Midbrain (tissue), 1 donor: ENCODE measurements at places on chromosomes 7 and 10.

DNA sequence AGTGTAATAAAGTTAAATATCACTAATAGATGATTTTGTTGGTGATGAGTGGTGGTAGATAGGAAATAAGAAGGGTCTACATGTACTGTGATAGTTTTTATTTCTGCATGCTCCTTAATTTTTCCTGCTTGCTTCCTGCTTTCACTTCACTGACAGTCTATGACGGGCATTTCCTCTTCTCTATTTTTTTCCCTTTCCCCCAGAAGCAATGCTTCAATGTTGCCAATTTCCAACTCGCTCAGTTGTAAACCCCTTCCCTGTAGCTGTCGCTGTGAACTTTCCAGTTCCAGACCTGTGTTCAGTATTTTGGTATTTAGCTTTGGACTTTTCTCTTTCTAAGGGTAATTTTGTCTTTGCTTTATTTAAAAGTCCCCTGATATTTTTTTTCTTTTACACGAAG is 123.5 kb upstream of the AGR3 start:
- DNase-seq: no peak

DNA sequence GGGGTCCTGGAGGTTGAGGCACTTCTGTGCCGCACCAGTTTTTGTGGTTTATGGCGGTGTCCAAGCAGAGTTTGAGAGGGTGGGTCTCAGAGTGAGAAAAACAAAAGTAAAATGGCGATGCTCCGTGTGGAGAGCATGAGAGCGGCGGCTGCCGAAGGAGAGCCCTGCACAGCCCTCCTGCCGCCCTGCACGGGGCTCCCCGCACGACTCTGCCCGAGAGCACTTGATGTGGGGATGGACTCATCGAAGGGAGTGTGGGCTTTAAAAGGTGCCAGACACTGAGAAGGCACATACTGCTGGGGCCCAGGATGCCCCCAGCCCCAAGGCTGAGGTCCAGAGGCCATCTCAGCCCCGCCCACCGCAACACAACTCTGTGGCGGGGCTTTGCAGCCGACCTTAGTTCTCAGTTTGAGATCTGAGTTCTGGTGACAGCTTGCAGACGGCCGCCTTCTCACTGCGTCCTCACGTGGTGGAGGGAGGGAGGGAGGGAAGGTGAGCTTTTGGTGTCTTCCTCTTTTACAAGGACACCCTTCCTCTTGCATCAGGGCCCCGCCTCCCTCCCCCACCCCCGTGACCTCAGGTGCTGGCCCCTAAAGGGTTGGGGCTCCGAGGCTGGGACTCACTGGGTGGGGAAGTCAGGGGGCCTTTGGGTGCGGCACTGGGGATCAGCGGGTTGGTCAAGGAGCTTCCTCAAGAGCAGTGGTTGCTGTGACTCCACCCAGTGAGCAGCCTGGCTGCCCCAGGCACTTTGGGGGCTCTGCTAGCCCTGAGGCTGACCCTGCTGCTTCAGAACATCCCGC is 69.1 kb downstream of the NKX6-2 start:
- DNase-seq: no peak

GRCh38 chr7:156423876-156424275 is 216.7 kb upstream of the RNF32 start:
- no peak for DNase-seq

DNA sequence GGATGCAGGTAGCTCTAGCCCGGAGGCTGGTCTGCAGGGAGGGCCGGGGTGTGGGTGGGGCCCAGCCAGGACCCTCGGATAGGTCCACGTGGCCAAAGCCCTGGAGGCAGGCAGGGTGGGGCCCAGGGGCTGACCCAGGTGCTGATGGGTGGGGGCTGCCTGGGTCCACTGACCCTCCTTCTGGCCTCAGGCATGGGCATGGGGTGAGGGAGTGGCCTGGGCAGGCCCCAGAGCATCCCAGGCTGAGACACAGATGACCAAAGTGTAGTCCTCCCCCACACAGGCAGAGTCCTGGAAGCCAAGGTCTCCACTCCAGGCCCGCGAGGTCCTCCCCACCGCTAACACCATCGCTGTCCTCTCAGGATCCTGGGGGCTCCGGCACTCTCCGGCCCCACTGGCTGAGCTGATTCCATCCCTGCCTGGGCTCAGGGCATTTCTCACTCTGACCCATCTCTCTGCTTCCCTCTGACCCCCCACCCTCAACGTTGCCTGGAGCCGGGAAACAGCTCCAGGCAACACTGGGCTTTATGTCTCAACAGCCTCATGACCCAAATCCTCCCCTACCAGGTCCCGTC is 20.7 kb upstream of the PPP2R2D start:
- no peak for DNase-seq

DNA sequence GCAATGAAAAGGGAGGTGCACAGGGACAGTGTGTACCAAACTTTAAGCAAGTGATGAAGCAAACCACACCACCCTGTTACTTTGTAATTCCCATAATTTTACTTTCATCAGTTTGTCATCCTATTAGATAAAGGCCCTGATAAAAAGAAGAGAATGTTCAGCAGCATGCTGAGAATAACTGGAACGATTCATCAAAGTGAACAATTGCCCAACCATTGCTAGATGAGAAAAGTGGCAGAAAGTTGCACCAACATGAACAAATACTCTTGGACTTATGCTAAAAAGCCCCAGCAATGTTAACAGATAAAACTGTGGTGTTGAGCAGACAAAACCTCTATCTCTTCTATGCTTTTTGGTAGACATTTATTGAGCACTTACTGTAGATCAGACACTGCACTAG is 75.5 kb upstream of the PCGF5 start:
- DNase-seq: no peak

- DNase-seq: no peak
Measured at GRCh38 chr7:117269886-117270285, 53.0 kb downstream of the WNT2 start.

GRCh38 chr10:83801983-83802382 is 337.3 kb upstream of the GHITM start:
- no peak for DNase-seq

- no peak for DNase-seq
Measured at GRCh38 chr7:137696988-137697387, 149.8 kb downstream of the DGKI start.

DNA sequence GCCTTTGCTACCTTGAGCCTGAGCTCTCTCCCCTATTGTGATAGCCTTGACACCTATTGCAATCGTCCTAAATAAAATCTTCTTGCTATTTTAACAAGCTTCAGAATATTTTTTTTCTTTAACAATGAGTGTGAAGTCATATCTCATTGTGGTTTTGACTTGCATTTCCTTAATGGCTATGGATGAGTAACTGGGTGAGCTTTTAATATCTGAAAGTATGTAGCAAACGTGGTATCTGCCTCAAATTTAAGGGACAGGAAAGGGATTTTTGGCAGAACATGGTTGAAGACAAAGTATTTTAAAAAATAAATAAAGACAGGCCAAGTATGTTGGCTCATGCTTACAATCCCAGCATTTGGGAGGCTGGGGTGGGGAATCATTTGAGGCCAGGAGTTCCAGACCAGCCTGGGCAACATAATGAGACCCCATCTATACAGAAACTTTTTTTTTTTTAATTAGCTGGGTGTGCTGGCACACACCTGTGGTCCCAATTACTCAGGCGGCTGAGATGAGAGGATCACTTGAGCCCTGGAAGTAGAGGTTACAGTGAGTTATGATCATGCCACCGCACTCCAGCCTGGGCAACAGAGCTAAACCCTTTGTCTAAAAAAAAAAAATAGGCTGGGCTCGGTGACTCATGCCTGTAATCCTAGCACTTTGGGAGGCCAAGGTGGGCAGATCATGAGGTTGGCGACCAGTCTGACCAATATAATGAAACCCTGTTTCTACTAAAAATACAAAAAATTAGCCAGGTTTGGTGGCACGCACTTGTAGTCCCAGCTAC is 319.3 kb upstream of the NRP1 start:
- DNase-seq: no peak

DNA sequence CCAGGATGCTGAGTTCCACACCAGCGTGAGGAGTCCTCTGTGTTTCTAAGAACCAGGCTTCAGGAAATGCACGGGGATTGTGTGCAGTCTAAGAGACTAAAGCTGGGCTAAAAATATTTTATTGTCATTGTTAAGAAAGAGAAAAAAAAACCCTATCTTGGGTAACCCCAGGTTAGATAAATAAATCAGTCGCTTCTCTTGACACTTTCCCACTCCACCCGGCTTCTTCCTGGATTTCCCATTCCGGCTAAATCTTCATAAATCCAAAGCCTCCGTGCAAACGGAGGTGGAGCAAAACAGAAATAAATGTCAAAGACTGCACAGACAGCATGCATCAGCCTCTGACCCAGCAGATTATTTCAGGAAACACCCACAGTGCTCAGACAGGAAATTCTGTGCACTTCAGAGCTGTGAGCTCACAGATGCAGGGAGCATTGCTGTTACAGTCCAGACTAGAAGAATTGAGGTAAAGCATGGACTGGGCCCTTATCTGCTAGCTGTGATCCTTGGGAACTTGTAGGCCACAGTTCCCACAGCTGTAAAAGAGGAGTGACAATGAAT is 44.8 kb upstream of the GRID1 start:
- peak; percentile 34 for DNase-seq

- DNase-seq: no peak
Measured at GRCh38 chr7:122413339-122413738, 108.8 kb upstream of the FEZF1 start.

DNA sequence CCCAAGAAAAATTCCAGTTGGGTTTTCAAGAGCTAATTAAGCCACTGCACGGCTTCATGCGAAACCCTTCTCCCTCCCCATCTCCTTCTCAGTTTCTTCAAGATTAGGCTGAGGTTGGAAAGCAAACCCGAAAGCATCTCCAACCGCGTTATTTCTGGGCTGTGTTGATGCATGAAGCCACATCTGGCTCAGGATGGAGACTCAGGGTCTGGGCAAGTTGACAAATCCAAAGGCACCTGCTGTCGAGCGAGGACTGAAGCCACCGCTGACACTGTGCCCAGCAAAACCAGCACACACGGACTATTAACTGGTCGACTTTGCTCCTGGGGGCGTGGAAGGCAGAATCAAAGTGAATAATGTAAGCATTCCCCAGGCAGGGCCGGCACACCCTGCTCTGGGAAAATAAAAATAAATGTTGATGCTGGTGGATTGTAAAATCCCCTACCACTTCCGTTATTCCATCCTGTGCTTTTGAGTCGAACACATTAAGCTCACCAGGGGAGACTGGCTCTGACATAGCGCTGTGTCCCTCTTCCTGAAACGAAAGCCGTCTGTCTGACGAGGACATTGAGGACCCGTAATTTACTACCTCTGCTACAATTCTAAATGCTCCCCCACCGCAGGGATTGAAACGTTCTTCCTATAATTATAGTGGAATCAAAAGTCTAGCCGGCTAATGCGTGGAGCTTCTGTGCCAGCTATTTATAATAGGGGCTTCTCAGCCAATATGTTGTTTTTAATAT is 269.8 kb downstream of the ADARB2 start:
- DNase-seq: no peak

DNA sequence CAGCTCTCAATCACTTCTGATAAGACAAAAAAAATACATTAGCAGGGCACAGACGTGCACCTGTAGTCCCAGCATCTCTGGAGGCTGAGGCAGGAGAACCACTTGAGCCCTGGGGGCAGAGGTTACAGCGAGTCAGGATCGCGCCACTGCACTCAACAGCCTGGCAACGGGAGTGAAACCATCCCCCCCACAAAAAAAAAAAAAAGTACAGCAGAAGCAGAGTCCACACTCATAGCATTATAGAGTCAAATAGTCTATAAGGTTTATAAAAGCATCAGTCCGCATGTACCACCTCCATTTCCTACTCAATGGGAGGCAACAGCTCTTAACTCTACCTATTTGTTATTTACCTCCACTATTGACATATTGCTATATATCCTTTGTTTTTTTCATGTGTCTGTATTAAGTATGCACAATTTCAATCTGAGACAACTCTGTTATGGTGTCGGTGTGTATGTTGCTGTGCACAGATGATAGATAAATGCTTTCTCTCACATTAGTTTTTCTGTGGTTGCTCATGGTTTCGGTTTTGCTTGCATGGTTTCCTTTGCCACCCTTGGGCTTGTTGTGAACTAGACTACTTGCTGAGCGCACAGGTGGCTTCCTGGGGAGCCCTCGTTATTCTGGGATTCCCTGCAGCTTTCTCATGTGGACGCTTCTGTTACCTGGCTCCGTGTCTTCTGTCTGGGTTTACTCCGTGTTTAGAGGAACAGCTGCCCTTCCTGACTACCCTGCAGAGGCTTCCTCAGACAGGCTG is 40.4 kb downstream of the PROSER2 start:
- no peak for DNase-seq

DNA sequence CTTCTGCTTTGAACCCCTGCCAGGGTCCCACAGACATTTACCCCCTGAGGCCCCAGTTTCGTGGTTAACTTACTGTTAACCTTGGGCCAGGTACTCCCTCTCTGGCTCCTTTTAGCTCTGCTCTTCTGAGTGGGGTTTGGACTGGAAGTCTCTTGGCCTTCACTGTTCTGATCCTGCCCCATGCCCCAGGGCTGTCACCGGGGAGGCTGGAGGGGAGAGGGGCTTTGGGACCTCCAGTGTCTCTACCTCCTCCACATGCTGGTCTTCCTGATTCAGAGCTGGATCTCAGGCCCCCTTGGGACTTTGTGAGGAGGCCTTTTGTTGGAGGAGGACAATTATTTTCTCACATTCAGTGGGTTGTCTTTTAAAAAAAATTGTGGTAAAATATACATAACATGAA is 12.7 kb upstream of the PALD1 start:
- no peak for DNase-seq

DNA sequence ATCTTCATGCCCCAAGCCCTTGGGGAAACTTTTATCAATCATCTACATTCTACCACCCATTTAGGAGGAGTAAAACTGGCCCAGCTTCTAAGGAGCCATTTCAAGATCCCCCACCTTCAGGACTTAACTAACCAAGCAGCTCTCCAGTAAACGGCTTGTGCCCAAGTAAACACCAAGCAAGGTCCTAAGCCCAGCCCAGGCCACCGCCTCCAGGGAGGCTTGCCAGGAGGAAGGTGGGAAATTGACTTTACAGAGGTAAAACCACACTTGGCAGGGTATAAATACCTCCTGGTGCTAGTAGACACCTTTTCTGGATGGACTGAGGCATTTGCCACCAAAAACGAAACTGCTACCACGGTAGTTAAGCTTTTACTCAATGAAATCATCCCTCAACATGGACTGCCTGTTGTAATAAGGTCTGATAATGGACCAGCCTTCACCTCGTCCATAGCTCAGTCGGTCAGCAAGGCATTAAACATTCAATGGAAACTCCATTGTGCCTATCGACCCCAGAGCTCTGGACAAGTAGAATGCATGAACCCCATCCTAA is 5.6 kb downstream of the AKR1B15 start:
- no peak for DNase-seq

GRCh38 chr7:132742189-132742612 is 165.9 kb upstream of the PLXNA4 start:
- DNase-seq: no peak
